Bronchial epithelial cell (primary cell): ENCODE measurements at places on chromosomes 7 and 10. TPM values are rescaled to one million over a fixed set of nuclear protein-coding genes. Genes with fewer than 3 reads are reported as not detected.
A peak's percentile ranks its signal among the peaks of the same experiment; 100 is the strongest.

DNA sequence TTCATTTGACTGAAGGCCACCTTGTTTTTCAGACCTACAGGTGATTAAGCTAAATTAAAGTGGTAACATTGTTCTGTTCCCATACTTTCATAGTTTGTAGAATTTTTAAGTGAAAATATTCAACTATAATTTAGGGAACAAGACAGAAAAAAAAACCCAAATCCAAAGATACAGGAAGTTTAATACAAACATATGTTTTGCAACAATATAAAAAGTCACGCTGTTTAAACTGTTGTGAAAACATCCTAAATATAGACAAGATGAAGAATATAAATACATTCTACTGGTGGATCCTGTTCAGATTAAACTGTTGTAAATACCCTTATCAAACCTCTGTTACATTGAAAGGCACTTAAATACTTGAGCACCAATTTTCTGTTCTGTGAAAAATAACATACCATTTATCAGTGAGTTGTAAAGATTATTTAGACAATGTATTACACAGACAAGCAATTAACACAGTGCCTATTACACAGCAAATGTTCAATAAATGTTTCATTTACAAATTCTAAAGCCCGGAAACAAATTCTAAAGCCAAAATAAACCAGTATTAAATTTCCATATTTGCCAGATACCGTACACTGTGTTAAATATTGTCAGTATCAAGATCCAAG is 14.2 kb downstream of the ASZ1 start:
- DNase-seq, result no peak

DNA sequence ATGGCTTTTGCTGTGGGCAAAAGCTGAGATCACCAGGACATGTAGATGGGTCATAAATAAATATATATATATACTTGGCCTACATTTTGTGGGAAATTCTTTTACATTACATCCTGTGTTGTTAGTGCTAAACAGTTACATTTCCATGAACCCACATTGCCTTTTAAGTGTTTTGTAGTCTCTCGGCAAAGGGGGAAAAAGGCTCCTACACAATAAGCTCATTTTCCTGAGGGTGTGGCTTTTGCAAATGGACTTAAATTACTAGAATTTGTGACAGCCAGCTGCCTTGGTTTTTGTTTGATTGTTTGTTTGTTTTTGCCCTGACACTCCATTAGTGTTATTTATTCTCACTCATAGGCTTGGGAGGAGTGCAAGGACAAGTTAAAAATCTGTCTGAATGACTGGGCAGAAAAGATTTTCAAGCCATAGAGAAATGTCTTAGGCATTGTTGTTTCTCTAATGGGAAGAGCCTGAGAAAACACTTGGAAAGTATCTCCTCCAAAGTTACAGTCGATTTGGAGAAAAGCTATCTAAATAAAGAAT is 128.8 kb downstream of the DGKB start:
- DNase-seq, result no peak

- DNase-seq, result peak; percentile 99
These were observed 117.4 kb downstream of the CABCOCO1 start for GRCh38 chr10:61779950-61780659.

AKR1C2 gene
- 191 and 222 TPM in 2 replicates for total RNA-seq

PDGFA gene
- 55.8 and 64.8 TPM in 2 replicates for total RNA-seq
